OCI-M1 (cell line): ENCODE measurements at places on chromosomes 1 and 21.
A peak's percentile ranks its signal among the peaks of the same experiment; 100 is the strongest.

DNA sequence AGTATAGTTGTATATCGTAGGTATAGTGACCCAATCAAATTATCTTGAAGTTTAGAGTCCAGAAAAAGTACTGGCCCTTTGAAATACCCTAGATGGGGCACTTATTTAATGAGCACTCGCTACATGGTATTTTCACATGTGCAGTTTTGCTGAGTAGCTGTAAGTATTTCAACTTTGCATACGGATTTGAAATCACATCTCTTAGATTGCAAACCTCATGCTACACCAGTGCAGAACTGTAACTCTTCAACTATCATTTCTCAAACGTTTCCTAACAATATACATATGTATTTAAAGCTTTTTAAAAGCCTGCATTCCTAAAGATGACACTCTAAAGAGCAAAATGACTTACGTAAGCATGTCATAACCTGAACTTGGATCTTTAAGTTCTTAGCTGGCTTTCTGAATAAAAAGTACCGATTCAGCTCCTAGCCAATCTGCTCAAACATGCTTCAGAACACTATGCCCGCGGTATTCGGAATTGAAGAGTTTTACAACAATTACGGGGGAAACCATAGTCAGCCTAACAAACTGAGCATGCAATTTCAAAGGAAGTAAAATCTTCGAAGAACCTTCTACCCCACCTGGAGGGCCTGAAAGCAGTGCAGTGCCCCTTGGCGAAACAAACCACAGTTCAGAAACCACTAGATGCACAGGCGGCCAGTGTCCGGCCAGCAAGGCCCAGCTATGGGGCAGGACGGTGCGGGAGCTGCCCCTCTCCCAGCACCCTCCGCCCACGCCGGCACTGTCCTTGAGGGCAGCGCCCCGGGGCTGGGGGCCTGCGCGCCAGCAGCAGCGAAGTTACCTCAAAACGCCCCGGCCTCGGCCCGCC is 863 bp downstream of the FH start:
- DNase-seq, result peak; percentile 61

DNA sequence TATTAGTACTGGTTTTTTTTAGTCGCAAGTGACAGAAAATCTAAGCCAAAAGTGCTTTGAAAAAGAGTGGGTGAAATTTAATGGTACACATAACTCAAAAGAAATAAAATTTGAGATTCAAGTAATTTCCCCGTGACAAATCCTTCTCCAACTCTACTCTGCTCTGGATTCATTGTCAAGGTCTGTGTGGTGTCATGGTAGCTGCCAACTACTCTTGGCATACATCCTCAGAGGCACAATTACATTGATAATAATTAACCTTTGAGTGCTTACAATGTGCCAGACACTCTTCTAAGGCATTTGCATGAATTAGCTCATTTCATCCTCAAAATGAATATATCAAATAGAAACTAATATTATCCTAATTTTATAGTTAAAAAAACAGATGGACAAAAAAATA is 1153.9 kb upstream of the NCAM2 start:
- no peak for DNase-seq

DNA sequence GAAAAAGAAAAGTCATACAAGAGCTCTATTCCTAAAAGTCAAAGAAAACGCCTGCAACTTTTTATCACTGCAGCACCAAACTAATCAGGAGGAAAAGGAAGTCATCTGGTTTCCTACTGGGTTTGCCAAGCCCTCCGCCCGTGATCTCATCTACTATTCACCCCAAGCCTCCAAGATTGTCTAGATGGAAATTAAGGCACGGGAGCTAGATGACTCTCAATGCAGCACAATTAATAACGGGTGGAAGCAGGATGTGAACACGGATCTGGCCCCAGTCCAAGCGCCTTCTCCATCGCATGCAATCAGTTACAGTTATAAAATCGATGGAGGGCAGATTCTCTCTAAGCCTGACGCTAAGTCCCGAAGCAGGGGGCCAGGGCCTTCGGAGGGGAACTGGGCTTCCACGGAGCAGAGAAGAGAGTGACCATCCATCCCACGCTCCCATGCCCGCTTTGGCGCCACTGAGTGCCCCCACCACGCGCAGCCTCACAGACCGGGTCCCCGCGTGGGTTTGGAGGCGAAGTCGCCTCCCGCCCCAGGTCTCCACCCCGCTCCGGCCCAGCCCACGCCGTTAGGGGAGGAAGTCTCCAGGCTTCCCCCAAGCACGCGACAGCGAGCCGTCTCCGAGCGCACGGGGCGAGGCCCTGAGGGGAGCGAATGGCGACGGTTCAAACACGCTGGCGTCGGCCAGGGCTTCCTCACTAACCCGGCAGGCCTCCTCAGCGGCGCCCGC is 1.8 kb downstream of the HSF2BP start:
- peak; percentile 50 for DNase-seq

- no peak for DNase-seq
Measured at GRCh38 chr1:244065063-244065793, 14.1 kb downstream of the ZBTB18 start.

- peak; percentile 15 for DNase-seq
Measured at GRCh38 chr1:218474128-218474527, 129.0 kb downstream of the TGFB2 start.

DNA sequence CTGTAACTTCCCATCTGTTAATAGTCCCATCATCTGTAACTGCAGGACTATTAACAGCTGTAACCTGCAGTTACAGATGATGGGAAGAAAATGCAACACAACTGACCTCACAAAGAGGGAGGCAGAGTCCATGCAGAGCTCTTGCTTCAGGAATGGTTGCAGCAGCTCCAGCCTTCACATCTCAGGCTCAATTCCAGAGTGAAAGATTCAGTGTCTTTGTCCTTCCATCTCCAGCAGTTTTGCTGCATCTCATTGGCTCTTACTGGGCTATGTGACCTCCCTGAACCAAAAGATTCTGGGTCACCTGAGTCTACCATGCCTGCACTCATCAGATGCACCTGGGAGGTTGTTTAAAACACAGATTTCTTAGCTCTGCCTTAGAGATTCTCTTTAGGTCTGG is 686.7 kb downstream of the MATN1 start:
- DNase-seq, result no peak

- no peak for DNase-seq
Measured at GRCh38 chr1:52792036-52792435, 50.5 kb upstream of the ZYG11A start.

DNA sequence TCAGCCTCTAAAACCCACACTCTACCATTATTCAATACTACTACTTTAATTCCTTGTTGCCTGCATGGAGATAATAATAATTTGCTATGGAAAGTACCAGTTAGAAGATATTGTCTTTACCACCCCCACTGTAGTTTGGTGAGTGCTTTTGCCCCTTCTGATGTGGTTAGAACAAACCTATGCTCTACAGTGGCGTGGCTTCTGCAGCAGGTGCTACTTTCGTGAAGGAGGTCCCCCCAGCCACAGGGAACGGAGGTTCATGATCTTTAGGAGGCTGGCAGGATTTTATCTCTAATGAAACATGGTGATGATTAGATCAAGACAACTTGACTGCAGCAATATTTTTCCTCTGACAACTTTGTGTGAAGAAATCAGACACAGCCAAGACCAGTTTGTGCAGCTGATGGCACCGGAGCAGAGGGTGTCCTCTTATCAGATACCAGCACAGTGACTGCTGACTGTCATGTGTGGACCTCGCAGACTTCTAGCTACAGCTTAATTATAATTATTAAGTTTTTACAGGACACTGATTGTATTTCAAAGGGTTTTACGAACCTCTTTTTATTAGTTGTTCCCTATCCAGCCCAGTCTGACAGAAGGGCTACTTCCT is 10.7 kb upstream of the TCHH start:
- DNase-seq, result no peak

DNA sequence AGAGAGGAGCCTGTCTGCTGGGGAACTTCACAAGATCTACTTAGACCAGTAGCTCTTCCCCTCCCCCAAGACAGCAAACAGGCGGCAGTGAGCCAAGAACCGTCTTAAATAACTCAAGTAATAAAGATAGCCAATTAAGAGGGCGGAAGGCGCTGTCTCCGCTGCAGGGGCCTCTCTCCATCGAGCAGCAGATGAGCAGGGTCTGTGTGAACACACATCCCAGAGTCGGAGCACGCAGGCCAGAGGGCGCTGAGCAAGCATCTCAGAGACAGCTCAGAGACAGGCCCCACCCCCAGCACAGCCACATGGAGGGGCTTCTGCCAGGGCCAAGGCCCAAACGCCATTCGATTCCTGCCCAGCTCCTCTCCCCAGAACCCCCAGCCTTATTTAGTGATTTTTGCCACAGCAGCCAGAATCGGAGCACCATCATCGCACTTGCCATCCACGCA is 11.1 kb downstream of the IFFO2 start:
- no peak for DNase-seq

- no peak for DNase-seq
Measured at GRCh38 chr1:208808301-208808700, 564.1 kb upstream of the PLXNA2 start.

DNA sequence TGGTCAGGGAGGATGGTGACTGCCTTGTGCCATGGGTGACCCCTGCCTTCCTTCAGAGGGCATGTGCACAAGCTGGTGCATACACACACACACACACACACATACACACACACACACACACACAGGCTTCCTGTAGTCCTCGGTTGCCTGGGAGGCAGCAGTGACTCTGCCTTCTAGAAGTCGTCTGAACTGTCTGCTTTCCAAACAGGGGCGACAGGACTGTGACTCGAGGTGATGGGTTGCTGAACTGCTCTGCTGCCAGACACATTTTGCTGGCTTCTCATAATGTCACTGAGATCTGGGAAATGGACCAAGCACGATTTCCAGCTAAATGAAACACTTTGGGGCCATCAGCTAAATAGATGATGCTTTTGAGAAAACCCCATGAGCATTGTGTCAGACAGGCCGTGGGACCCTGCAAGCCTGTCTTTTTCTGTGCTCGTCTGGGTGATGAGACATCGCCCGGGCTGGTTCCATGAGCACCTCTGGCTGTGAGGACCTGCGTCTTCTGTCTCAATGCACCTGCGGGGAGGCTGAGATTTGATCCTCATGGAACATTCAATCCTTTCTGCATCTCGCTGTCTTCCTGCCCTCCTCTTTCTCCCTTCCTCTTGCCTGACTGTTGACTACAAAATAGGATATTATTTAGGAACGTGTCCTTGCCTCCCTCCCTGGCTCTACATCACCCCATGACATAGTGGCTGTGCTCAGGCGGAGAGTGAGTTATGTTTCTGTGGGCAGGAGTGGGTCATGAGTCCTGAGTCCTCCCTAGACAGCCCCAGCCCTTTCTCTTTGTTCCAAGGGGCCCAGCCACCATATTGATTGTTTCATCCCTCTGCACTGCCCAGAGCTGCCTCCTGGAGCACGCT is 436.8 kb downstream of the CAMTA1 start:
- no peak for DNase-seq

DNA sequence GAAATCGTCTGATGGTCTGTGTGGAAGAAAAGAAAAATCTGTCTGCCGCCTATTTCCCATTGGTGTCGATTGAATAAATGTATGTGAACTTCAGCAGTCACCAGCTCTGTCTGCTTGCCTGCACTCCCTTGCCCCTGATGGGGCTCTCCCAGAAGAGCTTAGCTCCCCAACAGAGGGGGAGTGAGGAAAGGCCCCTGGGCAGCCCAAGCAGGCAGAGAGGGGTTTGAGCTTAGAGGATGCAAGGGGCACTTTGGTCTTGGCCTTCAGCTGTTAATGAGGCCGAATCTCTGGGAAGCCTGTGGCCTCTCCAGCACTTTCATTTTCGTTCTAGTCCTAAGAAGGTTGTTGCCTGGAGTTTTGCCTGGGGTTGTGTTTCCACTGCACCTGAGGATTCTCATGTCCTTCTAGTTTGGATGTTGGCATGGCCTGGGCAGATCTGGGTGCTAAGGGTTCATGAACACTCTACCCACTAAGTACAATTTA is 2.8 kb downstream of the FOXD2 start:
- DNase-seq, result peak; percentile 60

DNA sequence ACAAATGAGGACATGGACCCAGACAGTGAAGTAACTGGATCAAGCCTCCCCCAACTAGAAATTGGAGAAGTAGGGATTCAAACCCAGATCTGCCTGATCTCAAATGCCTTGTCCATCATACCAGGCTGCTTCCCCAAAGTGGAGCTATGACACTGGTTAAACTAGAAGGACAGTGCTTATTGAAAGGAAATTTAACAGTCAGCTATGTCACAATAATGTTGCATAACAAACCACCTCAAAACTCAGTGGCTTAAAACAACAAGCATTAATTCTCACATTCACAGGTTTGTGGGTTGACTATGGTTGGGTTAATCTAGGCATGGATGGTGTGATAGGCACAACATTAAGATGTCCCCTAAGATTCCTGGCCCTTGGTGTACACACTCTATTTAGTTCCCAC is 107.1 kb downstream of the TAS1R2 start:
- no peak for DNase-seq

- DNase-seq, result peak; percentile 69
Measured at GRCh38 chr1:86515597-86515996, 31.3 kb upstream of the CLCA4 start.

GRCh38 chr1:3809680-3810079 is 13.4 kb upstream of the LRRC47 start:
- no peak for DNase-seq

GRCh38 chr1:234979296-234980279 is 149.0 kb downstream of the TOMM20 start:
- DNase-seq, result no peak

GRCh38 chr1:153659175-153659534 is 652 bp downstream of the SNAPIN start:
- no peak for DNase-seq

GRCh38 chr1:1121611-1122077 is 5.8 kb upstream of the C1orf159 start:
- no peak for DNase-seq

DNA sequence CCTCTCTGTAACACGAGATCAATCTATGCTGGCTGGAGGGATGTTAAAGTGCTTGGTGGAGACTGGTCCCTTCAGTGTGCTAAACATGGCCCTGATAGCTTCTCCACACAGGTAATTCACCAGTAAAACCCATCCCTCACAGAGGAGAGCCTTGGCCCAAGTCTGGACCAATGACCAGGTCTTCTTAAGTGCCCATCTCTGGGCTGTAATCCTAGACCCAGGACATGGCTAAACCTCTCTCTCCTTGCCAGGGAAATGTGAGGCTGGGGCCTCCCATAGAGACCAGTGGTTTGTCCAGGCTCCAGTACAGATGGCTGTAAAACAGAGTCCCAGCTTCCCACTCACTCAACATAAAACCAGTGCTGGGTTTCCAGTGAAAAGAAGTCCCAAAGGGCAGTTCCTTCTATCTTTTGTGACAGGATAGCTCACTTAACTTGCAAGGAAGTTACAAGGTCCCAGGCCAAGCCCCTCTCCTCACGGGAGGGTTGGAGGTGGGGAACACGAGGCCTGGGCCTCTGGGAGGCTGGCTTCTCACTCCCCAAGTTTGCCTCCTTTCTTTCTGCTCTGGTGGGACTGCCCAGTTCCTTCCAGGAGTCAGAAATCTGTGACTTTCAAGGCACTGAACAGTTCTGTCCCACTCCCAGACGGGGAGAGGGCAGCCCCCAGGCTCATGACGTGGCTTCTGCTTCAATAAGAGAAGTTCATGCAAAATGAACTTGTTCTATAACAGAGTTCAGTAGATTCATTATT is 2.2 kb upstream of the KIF17 start:
- no peak for DNase-seq

- no peak for DNase-seq
Measured at GRCh38 chr21:33775100-33775828, 133.0 kb downstream of the ITSN1 start.

- peak; percentile 51 for DNase-seq
Measured at GRCh38 chr1:170176772-170177171, 31.0 kb downstream of the NTMT2 start.
